ENCODE measurements at places on chromosomes 1 and 21.
A peak's percentile ranks its signal among the peaks of the same experiment; 100 is the strongest.

- no peak for DNase-seq
These were observed 313.4 kb downstream of the CAMTA1 start for GRCh38 chr1:7098641-7099040.

DNA sequence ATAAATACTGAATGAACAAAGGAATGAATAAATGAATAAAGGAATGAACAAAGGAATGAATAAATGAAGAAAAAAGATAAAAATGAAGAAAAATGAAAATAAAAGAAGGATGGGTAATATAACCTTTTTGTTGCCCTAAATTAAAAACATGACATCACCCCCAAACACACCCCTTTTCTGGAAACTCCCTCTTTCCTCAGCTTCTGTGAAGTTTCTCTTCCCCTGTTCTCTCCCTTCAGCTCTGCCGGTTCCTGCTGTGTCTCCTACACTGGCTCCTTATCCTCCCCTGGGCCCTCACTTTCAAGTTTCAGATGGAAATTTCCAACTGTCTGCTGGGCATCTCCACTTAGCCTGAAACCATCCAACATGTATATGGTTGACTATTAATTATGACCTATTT, 37.9 kb downstream of the RAB3B start:
- DNase-seq = no peak

GRCh38 chr21:42794551-42794950, 84.8 kb downstream of the WDR4 start:
- DNase-seq = no peak

- DNase-seq = no peak
These were observed 88.3 kb downstream of the ABCA4 start for GRCh38 chr1:94032637-94033036.

DNA sequence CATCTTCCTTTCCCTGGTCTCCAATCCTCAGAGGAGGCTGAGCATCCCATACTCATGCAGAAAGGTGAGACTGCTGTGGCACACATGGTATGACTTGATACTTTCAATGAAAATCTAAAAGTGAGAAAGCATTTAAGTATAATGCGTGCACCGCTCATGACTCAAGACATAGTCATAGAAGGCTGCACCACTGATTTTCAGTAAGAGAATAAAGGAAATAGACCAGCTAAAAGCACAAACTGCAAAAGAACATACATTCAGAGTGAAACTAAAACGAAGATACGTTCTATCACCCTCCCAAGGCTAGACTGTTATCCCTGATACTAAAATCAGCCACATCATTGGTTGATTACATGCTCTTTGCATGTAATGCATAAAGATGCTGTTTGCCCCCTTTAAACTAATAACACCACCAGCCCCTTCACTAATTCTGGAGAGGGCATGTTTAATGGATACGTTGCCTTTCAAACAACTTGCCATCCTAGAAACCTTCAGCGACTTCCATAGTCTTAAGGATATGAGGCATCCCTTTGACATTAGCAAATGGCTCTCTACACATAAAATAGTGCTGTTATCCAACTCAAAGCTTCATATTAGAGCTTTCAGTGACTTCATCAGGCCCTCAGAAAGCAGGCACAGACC, 2.1 kb downstream of the PLD5 start:
- DNase-seq = no peak

- DNase-seq = no peak
These were observed 2.0 kb downstream of the MEF2D start for GRCh38 chr1:156498432-156499193.

DNA sequence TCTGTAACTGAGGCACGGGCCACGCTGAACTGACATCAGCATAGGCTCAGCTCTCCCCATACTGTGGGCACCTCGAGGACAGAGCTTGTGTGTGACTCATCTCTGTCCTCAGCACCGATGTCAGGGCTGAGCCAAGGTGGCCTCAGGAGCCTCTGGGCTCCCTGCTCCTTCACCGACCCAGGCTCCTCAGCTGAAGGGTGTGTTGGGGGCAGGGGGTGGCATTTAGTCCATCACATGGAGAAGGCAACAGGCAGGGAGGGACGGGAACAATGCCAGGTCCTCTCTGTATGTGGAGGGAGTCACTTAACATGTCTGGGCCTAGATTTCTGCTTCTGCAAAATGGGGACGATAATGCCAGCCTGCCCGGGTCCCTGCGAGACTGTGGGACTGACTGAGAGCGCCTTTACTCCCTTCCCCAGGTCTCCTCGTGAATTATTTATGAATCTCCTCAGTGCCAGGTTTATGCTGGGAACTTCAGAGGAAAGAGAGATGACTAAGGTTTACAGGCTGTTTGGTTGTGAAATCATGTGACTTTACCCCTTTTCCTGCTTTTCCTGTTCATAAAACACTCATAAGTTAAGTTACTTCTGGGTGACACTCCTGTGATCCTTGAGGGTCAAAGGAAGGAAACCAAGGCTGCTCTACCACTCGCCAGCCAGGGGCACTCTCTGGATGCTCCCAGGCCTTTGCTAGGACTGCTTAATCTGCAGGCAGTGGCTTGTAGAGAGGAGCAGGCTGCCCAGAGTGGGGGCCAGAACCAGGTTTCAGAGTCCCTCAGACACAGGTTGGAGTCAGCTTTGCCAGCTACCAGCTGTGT, 16.2 kb downstream of the TTC39A start:
- DNase-seq = no peak

DNA sequence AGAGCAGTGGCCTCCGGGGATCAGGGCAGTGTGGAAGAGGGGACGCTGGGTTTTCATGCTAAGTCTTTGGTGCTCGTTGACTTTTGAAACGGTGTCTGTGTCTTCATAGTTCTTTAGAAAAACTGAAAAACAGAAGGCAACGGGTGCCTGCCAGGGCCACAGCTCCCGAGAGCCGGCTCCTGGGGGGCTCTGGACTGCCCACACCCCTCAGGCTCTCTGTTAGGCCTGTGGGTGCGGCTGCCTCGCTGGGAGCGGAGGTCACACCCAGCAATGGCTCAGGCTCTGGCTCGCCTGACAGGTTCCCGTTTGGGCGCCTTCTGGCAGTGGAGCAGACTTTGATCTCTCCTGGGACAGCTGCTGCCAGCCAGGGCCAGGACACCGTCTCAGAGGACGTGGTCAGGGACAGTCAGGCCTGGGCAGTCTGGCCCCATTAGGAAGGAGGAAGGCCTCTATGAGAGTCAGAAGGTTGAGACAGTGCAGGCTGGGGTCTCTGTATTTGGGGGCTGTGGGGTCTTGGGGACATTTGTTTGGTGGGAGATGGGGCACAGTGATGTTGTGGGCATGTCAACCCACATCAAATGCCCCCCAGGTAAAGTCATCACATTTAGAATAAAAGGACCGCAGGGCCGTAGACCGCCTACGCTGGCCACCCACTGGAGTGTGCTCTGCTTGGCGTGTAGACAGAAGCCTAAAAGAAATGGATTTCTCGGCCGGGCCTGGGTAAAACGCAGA, 5.6 kb downstream of the ARHGEF16 start:
- no peak for DNase-seq

DNA sequence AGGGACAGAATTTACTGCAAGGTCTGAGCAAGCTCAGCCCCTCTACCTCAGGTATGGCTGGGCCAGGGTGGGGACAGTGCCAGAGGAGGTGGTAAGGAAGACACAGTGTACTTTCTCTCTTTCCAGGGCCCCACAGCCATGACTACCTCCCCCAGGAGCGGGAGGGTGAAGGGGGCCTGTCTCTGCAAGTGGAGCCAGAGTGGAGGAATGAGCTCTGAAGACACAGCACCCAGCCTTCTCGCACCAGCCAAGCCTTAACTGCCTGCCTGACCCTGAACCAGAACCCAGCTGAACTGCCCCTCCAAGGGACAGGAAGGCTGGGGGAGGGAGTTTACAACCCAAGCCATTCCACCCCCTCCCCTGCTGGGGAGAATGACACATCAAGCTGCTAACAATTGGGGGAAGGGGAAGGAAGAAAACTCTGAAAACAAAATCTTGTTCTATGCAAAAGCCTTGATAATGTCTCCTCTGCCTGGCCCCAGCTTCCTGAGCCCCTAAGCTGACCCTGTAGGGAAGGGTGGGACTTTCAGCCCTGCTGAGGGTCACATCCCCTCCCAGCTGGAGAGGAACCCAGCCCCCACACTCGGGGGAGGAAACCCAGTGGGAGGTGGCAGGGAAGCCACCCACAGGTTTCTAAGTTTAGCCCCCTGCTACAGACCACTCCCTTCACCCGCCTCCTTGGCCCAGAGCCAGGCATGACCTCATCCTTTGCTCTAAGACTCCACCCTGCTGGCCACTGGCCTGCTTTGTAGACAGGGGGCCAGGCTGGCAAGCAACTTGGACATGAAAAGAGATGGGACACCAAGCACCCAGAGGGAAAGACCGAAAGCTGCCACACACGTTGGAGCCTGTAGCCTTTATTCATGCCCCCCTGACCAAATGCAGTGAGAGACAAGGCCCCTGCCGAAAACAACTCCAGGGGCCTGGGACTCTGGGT, 6.4 kb downstream of the RHOC start:
- DNase-seq = peak; percentile 95

DNA sequence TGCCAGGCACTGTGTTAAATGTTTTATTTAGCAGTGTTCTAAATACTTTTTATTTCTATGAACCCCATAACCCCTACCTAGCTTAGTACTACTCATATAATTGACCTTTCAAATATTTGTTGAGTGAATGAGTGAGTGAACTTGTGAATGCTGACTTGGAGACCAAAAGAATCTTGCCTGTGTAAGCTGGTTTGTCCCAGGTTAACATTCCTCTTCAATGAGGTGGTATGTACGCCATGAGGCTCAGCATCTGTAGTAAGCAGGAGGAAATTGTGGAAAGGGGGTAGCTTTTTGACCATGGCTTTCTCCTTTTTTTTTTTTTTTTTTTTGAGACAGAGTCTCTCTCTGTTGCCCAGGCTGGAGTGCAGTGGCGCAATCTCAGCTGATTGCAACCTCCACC, 14.6 kb downstream of the MED18 start:
- no peak for DNase-seq

DNA sequence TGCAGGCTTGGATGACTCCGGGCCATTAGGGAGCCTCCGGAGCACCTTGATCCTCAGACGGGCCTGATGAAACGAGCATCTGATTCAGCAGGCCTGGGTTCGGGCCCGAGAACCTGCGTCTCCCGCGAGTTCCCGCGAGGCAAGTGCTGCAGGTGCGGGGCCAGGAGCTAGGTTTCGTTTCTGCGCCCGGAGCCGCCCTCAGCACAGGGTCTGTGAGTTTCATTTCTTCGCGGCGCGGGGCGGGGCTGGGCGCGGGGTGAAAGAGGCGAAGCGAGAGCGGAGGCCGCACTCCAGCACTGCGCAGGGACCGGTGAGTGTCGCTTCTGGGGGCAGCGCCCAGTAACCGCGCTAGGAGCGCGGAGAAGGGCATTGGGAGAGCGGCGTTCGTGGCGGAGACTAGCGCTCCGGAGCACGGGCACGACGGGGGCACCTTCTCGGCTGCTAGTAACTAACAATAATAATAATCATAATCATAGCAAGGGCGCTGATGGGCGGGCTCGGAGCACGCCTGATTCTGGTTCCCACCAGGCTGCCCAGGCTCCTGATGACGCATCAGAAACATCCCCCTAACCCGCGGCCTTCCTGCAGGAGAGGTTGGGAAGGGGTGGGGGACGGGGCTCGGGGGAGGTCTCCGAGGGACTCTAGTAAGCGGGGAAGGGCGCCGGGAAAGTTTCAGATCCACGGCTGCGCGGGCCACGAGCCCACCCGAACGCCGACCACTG, at the start of gene MX1:
Gene MX1 (plus strand): TSS at position 286 of the 722 bp plus-strand sequence. CDS start 5,832 bp downstream, outside the sequence.
- DNase-seq = peak; percentile 54

GRCh38 chr1:233677690-233678354, 63.9 kb downstream of the KCNK1 start:
- no peak for DNase-seq

DNA sequence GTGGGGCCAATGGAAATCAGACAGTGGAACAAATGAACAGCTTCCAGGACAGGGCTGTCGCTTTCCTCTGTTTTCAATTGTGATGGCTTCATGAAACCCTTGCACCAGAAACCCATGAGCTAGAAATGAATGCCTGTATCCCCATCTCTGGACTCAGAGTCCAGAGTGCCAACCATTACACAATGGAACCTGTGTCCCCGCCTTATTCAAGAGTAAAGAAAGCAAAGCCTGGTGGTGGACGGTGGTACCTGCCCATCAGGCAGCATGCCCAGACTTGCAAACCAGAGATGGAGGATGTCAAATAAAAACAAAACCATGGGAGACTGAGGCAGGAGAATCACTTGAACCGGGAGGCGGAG, 4.4 kb upstream of the CAPN2 start:
- no peak for DNase-seq

- DNase-seq = no peak
These were observed 16.2 kb downstream of the MTOR start for GRCh38 chr1:11245904-11246719.

DNA sequence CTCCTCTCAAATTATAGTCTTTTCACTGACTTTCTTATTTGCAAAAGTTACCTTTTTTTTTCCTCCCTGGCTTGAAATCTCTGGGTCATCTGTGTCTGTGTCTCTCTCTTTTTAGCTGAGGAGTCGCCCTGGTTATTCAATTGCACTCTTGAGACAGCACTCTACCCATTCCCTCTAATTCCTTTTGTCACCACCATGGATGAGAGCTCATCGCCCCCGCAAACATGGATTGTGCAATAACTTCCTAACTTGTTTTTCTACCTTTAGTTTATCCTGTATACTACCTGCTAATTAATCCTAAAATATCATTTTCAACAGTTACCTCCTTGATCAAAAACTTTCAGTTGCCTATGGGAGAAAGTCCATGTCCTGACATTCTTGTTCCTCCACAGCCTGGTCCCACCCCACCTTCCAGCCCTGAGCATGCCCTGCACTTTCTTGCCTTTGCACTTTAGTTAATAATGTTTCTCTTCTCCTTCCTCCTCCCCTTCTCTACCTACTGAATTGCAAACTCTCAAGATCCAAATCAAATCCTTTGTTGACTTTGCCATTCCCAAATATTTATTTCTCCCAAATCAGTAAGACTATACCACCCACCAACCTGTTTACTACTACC, 110.4 kb upstream of the MAGI3 start:
- no peak for DNase-seq

GRCh38 chr1:7366286-7366954, 404.7 kb upstream of the VAMP3 start:
- DNase-seq = no peak

DNA sequence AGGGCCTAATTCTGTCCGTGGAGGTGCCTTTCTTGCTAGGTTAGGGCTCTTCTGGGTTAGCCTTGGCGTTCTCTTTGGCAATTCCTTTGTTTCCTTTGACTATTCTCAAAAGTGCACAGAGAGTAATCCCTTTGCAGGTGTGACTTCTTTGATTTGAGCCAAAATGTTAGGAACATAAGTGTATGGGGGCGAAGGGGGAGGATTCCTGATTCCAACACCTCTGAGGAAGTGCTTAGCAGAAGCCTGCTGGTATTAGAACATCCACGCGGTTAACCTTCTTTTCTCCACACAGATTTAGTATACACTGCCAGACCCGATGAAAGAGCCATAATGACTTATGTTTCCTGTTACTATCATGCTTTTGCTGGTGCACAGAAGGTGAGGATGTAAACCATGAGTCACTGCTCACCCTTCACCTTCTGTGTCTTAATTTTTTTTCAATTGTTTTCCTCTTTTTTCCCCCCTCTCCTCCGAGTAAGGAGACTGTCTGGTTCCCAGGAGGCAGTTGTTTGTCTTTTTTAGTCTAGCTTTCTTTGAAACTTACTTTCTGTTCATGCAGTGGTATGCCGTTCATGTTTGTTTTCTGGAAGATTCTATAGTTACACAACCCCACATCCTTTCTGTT, 48.0 kb downstream of the ACTN2 start:
- no peak for DNase-seq

All from left kidney (tissue), 8 donors.